Stimulated activated memory B cell treated with anti-CD40 and anti-IgM and Interleukin-4, amounts not matched to agents 10 μg/mL and 1 μg/mL and 100 μg/mL, for 72 hours (primary cell): ENCODE measurements at places on chromosomes 11 and 22.

- peak; percentile 47 for ATAC-seq
Measured at GRCh38 chr11:235609-235996, 539 bp downstream of the SIRT3 start.

DNA sequence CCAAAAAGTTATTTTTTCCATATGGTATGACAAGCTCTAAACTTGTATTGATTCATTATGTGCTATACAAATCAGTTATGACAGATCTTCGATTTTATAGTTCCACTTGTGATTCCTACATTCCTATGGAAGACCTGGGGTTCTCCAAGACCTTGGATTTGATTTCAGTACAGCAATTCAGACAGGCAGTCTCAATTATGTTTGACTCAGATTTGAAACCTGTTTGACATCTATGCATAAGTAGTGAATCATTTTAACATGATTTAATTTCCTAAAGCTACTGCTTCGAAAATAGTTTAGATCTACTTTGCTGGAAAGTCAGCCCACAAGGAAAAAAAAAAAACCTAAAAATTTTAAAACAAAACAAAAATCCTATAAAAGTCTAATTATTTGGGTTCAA is 820.4 kb downstream of the LUZP2 start:
- ATAC-seq = no peak

DNA sequence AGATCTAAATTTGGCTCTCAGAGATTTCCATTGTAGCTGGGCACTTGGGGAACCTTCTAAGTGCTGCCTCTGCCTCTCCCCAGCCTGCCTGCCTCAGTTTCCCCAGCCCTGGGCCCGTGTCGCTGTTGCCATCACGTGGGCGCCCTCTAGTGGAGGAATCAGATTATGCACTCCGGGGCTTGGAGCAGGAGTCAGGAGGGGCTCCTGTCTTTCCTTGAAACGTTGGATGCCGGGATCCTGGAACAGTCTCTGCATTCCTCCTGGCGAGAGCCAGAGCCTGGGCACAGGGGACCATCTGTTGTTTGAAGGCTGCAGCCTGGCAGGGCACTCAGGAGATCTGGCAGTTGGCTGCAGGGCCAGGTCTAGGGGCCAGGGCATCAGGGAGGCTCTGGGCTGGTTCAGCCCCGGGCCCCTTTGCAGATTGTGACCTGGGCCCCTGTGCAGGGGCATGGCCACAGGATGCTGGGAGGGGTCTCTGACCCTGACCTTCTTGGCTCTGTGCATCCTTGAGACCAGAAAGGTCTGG is 71.6 kb downstream of the LRP5 start:
- ATAC-seq = no peak

DNA sequence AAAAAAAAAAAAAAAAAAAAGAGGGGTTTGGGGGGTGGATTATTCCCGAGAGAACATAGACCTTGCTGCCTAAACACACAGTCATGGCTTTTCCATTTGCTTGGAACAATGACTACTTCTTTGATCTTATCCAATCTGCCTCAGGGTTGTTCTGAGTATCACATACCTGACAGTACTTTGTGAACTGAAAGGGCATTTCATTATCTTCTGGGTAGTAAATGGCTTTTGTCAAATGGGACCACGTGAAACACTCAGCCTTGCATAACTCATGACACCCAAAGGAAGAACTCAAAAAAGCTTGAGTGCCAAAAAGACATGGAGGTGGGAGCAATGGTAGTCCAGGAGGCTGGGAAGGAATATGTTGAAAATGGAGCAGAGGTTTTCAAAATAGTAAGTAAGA is 123.2 kb upstream of the BID start:
- ATAC-seq = no peak

GRCh38 chr11:125192717-125193415 is 28.3 kb downstream of the PKNOX2 start:
- no peak for ATAC-seq

DNA sequence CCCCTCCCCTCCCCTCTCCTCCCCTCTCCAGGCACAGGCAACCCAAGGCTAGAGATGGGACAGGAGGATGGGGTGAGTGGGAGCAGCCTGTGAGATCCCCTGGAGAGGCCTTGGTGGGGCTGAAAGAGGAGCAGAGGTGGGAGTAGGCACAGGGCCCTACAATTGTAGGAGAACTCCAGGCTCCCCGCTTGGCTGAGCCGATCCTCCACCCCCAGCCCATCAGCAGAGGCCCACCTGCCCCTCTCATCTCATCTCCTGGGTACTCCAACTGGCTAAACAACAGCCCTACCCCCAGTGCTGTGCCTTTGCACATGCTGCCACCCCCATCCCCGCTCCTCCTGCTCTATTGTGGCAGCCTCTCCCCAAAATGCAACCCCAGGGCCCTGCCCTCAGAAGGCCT is 52.0 kb upstream of the A4GALT start:
- no peak for ATAC-seq

DNA sequence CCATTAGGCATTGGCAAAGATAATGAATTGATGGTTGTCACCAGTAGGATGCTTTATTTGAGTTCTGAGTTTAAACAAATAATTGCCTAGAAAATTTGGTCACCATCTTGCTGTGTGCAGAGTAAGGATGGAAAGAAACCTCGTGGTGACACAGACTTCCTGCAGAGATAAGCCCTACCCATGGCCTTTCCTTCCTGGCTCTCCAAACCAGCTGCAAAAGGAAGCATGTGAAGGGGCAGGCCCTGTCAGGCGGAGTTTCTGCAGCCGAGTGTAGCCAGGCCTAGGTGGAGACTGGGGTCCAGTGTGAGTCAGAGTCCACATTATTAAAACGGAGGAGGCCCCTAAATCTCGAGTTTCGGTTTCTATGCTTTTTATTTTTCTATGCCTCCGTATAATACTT is 83.1 kb upstream of the ADSL start:
- no peak for ATAC-seq

DNA sequence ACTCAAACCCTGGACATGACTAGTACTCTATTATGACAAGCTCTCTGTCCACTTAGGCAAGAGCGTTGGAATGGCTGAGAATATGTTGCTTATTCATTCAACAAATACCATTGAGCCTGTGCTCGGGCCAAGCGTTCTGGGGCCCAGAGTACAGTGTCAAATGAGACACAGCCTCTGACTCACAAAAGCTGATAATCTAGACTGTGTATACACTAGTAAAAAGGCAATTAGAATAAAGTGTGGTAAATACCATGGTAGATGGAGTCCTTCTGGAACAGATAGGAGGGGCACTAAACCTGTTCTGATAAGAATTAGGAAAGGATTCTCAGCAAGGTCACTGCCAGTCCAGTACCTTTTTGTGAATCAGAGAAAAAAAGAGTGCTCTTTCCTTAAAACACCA is 24.7 kb downstream of the KCNE3 start:
- ATAC-seq = no peak

GRCh38 chr11:134945993-134946392 is 534.0 kb upstream of the B3GAT1 start:
- ATAC-seq = peak; percentile 39

DNA sequence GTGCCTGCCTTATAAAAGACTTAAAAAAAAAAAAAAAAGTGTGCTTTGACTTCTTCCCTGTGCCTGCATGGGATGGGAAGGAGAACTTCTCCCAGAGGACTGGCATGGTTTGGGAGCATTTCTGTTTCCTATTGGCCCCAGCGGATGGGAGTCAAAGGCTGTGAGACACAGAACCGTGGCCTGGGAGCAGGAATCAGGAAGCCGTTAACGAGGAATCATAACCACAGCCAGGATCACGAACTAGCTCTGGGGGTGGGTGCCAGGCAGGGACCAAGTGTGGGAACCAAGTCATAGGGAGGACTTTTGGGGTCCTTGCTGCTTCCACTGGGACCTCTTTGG is 526 bp downstream of the C1QTNF6 start:
- no peak for ATAC-seq

- no peak for ATAC-seq
Measured at GRCh38 chr11:93528757-93529645, 14.2 kb downstream of the SMCO4 start.

GRCh38 chr11:17906436-17906835 is 106.4 kb downstream of the SERGEF start:
- ATAC-seq = no peak

DNA sequence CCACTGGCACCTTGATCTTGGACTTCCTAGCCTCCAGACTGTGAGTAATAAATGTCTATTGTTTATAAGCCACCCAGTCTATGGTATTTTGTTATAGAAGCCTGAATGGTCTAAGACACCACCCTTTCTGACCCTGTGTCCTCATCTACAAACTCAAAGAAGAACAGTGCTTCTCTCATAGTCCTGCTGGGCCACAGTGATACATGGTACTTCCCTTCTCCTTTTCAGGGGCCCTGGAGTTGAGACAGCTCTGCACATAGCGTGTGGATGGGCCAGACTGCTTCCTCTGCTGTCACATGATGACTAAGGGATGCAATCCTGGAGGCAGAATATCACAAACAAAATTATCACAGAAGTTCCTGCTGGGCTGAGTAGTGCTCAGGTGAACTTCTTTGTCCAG is 5.0 kb downstream of the KCNJ11 start:
- ATAC-seq = no peak

DNA sequence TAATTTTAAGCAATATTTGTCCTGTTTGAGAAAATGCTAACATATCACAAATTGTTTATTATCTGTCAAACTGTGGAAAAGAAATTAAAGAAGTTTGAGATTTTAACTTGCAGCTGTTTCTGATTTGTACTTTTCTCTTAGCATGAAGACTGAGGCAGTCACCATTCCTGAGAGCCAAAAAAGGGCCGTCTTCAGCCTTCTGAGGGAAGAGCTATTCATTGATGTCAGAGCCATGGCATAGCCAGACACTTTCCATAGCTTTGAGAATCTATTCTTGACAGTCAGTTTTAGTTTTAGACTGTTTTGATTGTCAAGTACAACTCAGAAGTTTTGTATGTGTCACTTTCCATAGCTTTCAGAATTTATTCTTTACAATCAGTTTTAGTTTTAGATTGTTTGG is 32.1 kb downstream of the YAP1 start:
- no peak for ATAC-seq

GRCh38 chr22:45969414-45969799 is 7.6 kb downstream of the WNT7B start:
- ATAC-seq = no peak

DNA sequence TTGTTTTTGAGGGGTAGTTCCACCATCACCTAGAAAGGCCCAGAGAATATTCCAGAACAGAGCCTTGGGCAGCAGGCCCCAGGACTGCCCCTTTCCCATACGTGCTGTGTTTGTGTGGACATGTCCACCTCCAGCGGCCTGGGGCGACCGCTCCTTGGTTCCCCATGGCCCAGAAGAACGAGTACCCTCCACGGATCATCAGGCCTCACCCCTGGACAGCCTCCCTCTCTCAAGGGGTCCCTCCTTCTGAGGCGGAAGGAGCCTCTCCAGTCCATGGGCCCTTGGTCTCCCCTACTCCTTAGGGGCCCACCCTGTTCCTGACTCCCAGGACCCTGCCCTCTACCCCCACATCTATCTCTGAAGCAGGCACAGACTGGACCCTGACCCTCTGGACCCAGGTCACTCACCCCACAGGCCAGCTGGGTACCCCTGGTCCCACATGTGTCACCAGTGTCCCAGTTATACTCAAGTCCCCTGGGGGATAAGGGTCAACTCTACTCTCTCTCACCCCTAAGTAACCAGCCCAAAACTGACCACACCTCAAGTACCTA is 32.6 kb downstream of the IGLL5 start:
- ATAC-seq = peak; percentile 3

- ATAC-seq = no peak
Measured at GRCh38 chr11:34680918-34681586, 60.2 kb downstream of the EHF start.

DNA sequence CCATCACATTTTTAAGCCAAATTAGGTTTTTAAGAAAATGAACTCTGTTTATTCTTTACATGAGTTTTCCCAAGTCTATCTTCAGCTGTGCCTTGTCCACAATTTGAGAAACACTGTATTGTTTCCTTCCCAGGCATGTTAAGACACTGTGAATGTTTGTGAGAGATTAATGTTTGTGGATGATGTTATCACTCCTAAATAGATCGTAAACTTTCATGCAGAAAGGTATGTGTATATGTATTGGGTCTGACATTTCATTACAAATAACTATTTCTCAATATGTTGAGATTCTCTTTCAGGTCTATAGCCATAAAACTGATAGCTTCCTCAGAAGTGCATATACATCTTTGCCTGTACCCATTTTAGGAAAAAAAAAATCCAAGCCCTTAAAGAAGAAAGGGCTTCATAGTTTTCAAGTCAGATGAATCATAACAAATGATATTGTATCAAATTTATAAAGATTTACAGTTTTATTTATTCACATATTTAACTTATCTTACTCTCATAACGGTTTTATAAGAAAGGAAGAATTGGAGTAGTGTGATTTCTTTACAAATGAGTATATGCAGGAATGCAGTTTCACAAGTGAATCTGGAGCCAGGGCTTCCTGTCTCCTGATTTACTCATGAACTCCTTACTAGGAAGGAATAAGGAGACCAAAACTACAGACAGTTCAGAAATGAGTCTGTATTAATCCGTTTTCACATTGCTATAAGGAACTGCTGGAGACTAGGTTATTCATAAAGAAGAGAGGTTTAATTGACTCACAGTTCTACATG is 11.2 kb downstream of the OR8D1 start:
- no peak for ATAC-seq

DNA sequence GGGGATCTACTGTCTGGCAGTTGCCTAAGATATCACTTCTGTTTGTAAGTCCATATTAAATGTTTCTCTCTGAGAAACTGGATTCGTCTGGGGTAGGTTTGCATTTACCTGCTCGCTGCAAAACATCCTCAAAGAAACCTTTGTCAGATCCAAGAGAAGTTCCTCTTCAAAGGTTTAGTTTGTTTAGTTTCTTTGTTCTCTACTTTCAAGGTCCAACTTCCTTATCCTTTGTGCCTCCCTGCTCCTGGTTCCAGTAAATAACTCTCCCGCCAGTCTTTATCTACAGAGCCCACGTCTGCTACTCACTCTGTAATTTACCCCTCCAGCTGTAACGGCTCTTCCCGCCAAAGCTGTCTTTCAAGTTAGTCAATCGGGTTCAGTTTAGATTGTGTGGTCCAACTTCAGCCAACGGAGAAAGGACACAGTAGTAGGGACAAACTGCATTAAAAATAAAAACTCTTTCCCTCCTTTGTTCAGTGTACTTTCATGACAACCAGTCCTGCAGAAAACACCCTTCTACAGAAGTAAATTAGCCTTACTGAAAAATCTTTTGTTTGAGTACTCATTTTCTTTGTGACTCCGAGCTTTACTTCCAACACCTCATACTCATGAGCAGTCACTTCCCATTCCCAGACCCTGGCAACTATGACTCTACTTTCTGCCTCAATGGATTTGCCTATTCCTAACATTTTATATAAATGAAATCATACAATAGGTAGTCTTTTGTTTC is 41.0 kb downstream of the TMPRSS5 start:
- ATAC-seq = no peak

- no peak for ATAC-seq
Measured at GRCh38 chr11:65304110-65304509, 10.6 kb upstream of the CDC42EP2 start.

GRCh38 chr22:25688627-25689026 is 53.4 kb upstream of the MYO18B start:
- no peak for ATAC-seq

- ATAC-seq = no peak
Measured at GRCh38 chr11:115598257-115598901, 94.2 kb upstream of the CADM1 start.
